ENCODE measurements at places on chromosomes 1 and 21.

- no peak for DNase-seq
These were observed 18.4 kb downstream of the HHAT start for GRCh38 chr1:210347112-210347511.

- DNase-seq: no peak
These were observed 110.7 kb downstream of the SIPA1L2 start for GRCh38 chr1:232519186-232519585.

GRCh38 chr1:26417111-26417759, 6.6 kb downstream of the LIN28A start:
- DNase-seq: no peak

DNA sequence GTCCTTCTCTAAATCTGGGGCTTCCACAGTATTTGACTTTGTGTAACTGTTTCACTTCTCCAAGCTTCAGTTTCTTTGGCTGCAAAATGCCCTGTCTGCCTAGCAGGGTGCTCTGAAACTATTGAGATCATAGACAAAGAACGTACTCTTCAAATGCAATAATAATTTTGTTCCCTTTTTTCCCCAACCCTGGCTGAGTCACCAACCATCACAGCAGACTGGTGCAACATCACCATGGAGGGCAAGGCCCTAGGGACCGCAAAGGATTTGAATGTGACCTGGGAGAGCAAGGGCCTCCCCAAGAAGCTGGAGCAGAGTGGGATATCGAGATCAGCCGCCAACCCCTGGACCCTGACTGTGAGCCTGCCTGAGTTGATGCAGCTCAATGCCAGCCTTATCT, 115.0 kb downstream of the FCRL5 start:
- DNase-seq: no peak

GRCh38 chr1:179079113-179079761, 2.6 kb upstream of the TOR3A start:
- DNase-seq: no peak

DNA sequence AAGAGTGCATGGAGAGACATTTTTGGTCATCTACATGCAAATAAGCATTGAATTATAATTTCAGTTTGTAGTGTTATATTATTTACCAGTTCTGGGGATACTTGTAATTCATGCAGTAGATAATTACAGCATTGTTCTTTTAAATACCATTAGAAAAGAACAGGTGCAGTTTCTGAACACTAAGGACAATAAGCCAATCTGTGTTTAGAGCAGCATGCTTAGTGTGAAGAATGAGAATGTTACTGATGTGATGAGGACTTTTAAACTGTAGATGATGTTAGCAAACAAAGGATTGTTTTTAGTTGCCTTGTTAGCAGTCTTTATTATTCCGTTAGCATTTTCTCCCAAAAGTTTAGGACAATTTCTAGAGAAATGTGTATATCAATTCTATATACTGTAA, 348.3 kb downstream of the BRINP3 start:
- DNase-seq: no peak

- peak; percentile 26 for DNase-seq
These were observed at the start of gene AGO4 for GRCh38 chr1:35807614-35808449. TSS of gene AGO4 (plus strand) at chr1:35808016. CDS start at chr1:35808417, 401 bp downstream.

- DNase-seq: peak; percentile 81
These were observed 291.4 kb downstream of the LRRC40 start for GRCh38 chr1:69913977-69914376.

- DNase-seq: no peak
These were observed 523.2 kb upstream of the B3GALT2 start for GRCh38 chr1:193709607-193710006.

DNA sequence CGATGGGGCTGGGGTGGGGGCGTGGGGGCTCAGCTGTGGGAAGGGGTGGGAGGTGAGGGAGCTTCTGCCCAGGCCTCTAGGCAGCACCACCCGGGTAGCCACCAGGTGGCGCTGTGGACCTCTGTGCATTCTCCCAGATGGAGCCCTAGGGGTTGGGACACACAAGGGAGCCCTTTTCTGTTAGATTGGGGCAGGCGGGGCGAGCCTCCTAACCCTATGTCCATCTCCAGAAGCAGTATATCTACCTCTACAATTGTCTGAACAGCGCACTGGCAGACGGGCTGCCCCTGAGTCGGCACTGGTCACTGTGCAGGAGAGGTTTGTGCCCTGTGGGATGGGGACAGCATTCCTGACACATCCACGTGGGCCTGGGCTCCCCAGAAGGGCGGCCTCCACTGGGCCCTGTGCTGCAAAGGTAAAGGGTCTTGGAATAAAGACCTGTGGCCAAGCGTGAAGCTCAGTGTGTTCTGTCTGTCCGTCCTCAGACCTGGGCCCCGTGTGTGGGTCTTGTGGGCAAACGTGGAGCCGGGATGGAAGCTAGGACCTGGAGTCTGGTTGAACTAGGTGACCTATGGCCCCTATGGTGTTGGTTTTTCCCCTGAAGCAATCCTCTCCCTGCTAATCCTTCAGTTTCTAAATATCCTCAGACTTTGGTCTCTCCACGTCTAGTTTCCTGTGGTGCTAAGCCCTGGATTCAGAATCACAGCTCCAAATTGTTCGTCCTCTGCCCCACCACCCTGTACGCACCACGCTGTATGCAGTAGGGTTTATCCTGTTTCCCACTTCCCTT, 4.4 kb upstream of the LGR6 start:
- DNase-seq: no peak

GRCh38 chr1:201741763-201742342, 87.1 kb upstream of the IPO9 start:
- DNase-seq: no peak

DNA sequence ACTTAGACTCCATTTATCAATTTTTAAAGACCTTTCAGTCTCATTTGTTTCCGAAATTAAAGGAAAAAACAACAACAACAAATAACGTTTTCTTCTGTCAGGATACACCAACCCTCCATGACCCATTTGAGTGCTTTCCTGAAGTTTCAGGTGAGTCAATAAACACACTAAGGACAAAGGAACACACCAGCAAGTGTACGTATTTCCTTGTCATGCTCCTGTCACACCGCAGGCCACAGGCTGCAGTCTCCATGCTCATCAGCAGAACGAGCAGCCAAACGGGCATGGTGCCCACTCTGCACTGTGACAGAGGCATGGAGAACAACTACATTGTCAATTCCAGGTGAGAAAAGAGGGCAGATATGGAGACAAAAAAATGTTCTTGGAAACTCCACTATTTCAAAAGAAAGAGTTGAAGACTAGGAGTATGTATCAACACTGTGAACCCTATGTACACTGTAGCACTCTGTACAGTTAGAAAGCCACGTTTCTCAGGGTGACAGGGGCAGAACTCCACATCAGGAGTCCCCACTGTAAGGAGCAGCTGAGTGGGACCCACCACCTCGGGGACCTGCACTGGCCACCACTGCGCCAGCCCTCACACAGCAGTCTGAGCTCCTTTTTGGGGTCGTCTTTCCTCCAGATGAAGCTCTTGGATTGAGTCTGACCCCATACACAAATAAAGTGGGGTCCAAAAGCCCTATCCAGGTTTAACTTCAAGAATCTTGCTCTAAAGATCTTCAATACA, 2.6 kb downstream of the PTTG1IP start:
- DNase-seq: no peak

GRCh38 chr1:34354367-34354766, 177.7 kb downstream of the C1orf94 start:
- DNase-seq: no peak

GRCh38 chr1:20787840-20788795, 1.0 kb upstream of the HP1BP3 start:
- no peak for DNase-seq

- no peak for DNase-seq
These were observed 14.7 kb upstream of the SPRR5 start for GRCh38 chr1:152932170-152932811.

DNA sequence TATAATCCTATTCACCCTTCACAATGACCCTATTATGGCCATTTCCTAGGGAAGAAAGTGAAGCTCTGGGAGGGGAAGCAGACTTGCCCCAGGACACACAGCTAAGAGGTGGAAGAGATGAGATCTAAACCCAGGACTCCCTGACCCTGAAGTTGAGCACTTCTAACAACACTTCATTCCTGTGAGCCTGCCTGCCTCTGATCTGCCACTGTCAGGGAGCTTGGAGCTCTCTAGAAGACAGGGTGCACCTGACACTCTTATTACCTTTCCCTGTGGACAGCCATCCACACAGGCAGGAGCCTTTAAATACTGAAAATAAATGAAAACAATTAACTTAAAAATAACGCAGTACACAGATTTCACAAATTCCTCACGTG, 599 bp downstream of the MKNK1 start:
- DNase-seq: no peak
